Activated CD8-positive, alpha-beta memory T cell treated with anti-CD3 and anti-CD28 coated beads for 1 hour (primary cell): ENCODE measurements at places on chromosomes 7 and 10.

GRCh38 chr7:116912269-116912909, 40.9 kb upstream of the ST7 start:
- no peak for DNase-seq

GRCh38 chr7:120442838-120443237, 169.9 kb downstream of the KCND2 start:
- no peak for DNase-seq

GRCh38 chr10:132468216-132468615, 69.4 kb upstream of the INPP5A start:
- DNase-seq, result no peak

- DNase-seq, result no peak
Observed at GRCh38 chr7:107428642-107429041, 41.2 kb upstream of the GPR22 start.

GRCh38 chr10:4883079-4883739, 57.2 kb downstream of the AKR1E2 start:
- DNase-seq, result no peak

GRCh38 chr10:64465653-64466052, 944.5 kb downstream of the REEP3 start:
- no peak for DNase-seq

DNA sequence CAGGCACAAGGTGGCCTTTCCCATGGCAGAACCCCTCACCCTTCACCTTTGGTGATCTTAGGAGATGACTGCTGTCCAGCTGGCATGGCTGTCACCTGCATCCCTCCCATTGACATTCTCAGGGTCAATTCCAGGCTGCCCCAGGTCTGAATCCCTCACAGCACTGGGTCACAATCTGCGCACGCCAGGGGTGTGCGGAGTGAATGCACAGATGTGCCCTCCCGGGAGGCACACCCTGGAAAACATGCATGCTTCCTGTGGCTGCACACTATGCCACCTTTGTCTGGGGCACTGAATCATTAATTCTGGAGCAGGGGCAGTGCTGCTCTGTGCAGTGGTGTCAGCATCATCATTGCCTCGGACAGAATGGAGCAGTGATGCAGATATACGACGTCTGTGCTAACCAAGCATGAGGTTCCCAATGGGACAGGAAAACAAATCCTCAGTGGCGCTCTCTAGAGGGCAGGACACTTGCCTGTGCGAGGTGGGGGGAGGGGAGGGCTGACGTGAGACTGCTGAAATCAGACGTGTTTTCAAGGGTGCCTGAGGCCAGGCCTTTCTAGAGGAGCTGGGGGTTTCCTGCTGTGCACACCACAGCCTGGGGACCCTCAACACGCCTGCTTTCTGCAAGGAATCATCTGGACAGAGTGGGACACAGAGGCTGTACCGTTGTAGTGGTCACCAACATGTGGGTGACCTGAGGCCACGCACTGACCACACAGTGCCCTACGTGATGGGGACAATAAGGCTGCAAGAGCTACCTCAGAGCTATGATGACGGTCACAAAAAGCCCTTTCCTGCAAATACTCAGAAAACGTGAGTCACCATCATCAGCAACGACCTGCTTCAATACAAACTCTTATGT, 77.9 kb downstream of the HIPK2 start:
- no peak for DNase-seq

- no peak for DNase-seq
Observed at GRCh38 chr10:124362568-124362967, 56.2 kb downstream of the OAT start.

DNA sequence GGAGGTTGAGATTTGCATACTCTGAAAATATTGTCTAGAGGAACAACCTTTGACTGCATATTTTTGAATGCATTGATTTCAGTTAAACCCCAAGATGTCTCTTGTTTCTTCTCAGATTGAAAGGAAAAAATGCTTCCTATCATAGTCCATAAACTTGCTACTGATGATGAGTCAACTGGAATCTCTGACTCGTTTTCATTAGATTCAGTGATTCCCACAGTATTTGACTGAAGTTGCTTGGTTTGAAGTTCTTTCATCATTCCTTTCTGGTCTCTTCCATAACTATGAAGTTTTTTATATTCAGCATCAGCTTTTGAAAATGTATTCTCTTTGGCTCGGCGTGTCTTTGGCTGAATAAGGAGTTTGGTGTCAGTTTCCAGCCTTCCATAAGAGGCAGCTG, 10.7 kb downstream of the PEX1 start:
- DNase-seq, result no peak

DNA sequence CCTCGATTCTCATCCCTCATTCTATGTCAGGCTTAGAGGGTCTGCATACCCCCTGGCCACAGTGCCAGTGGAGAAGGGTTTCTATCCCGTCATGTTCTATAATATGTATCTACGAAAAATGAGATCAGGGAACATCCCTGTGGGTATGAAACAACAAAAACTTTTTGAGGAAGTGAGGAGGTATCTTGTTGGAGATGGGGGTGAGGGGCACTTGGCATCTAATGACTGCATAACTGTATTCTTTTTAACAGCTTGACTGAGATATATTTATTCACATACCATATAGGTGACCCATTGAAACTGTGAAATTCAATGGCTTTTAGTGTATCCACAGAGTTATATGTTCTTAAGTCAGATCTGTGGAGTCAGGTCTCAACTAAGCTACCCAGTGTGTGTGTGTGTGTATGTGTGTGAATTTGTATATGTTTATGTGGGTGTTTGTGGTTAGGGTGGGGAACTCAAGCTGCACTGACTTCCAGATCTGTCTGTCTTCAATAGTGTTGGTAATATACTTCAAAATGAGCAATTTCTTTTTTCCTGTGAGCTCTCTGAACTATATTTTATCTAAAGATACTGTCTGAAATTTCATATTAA, 528.9 kb downstream of the CNTNAP2 start:
- DNase-seq, result no peak

DNA sequence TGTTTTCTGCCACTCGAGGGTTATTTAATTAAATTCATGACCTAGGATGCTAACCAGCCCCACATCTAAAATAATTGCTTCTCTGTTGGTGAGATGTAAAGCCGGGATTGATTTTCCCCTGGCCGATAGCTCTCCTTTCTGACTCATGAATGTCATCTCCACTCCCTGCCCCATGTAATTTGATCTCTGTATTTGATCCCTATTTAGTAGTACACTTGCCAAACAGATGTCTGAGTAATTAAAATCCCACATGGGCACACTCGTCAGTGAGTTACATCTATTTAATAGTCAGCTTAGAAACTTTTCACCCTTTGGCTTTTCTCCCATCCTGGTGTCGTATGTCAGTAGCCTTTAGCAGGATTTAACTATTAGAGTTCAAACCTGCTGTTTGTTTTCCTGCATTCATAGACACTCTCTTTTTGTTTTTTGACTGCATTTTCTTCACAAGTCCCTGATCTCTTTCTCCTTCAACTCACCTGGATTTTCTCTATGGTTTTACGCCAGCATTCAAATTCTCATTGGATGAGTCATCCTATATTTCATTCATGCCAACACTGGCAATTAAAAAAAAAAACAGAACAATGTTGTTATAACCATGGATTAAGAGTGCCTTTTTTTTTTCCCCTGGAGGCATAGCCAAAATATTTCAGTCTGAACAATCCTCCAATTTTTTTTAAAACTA, 82.7 kb downstream of the SPAG6 start:
- DNase-seq, result no peak

- DNase-seq, result no peak
Observed at GRCh38 chr10:47403446-47404318, 19.6 kb upstream of the ZNF488 start.

GRCh38 chr7:152894295-152895170, 135.0 kb downstream of the ACTR3B start:
- DNase-seq, result no peak

- no peak for DNase-seq
Observed at GRCh38 chr7:140212100-140212881, 35.5 kb upstream of the KDM7A start.

GRCh38 chr7:116820149-116820548, 42.2 kb upstream of the CAPZA2 start:
- DNase-seq, result no peak

- DNase-seq, result no peak
Observed at GRCh38 chr7:148042935-148043631, 547.5 kb upstream of the C7orf33 start.

DNA sequence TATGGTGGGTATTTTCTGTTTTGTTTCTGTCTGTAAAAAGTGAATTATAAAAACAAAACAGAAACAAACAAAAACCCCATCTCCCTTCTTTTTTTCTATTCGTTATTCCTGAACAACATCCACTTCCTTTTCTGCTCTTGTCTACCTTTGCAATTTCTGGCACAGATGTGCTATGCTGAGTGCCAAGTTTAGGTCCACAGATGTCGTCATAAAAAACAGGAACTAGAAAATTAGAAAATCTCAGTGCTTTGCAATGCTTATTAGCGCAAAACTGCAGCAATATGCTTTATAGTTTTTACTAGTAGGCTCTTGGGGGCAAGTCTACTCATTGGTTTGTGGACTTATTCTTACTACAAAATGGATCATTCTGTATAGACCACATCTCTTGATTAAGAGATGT, 94.2 kb upstream of the PRKCQ start:
- no peak for DNase-seq

GRCh38 chr7:123718773-123719172, 30.0 kb downstream of the WASL start:
- DNase-seq, result no peak

DNA sequence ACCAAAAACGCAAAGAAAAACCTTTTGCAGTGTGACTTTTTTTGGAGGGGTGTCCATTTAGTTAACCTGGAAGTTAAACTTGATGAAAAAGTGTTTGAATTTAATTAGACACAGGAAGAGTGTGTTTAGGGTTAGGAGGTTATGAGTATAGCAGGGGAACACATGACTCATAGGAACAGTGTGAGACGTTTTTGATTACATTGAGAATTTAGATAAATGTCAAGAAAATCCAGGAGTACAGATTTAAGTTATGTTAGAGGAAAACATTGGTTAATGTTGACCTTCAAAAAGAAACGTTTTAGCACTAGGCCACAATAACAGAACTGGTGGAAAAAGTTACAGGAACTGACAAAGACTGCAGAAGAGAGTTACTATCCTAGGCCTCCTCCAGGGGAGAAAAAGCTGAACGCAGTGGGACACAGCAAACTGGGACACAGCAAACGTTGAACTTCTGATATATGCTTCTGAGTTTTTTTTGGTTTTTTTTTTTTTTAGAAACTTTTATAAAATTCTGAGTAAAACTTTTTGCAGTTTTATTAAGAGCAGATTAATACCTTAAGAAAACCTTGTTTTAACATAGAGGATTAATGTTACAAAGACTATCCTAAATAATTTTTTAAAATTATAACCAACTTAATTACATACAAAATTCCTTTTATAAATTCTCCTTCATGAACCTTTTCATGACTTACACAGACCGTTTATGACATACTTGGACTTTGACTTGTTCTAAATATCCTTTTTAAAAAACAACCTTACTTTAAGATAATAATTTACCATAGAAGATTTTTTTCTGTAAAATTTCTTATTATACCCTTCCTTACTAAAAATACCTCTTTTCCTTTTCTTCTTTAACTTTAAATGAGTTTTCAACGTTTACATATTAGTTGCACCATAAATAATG, 22.2 kb downstream of the LANCL2 start:
- no peak for DNase-seq

GRCh38 chr10:33040436-33040835, 82.4 kb upstream of the ITGB1 start:
- DNase-seq, result no peak

DNA sequence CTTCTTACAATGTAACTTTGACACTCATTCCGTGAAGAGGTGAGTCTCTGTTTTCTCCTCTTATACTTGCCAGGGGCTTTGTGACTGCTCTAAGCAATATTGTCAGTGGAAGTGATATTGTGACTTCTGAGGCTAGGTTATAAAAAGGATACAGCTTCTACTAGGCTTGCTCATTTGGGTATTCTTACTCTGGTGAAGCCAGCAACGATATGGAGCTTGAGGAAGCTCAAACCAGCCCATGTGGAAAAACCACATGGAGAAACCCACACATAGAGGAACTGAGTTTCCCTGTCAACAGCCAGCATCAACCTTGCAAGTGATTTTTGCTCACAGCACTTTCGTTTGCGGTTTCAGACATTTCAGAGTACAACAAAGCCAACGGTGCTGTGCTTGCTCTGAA, 149.6 kb upstream of the SEMA3E start:
- DNase-seq, result no peak

DNA sequence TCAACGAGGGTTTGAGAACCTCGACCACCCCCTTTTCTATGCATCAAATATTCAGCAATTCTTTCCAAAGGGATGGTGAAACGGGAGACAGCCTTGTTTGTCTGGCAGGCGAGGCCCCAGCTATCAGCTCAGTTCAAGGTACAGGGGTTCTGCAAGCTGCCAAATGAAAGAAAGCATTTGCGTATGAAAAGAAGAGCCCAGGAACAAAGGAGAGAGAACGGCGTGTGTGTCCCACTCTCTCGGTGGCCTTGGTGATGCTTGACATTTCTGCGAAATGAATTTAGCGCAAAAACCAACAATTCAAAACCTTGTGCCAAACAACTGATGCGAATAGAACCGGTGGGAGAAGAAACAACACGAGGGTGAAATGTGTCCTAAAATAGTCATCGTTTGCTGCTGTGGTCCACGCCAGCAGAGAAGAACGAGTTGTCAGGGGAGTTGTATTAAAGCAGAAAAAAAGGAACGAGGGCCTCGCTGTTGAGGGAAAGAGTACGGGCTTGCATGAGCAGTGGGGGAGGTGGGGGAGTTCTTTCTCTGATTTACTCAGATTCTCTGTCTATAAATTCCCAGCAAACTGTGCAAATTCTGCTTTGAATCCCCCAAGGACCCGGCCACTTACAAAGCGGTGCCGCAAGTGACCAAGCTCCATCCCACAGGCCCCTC, 97.7 kb downstream of the TMEM130 start:
- DNase-seq, result no peak

GRCh38 chr10:31581741-31582323, 262.8 kb downstream of the ZEB1 start:
- no peak for DNase-seq

DNA sequence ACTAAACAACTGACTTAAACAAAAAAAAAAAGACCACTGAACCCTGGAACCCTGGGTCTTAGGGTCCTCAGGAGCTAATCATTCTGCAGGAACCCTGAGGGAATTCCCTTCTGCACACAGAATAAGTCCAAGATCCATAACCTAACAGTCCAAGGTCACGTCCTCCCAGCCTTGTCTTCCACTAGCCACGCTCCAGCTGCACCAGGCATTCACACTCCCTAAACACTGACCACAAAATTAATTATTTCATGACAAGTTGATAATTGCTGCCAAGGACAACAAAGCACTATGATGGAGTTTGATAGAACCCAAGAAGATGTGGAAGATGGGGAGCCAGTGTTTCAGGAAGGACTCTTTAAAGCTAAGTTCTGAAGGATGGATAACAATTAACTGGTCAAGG, 130.6 kb downstream of the SH3PXD2A start:
- DNase-seq, result no peak

GRCh38 chr10:11755512-11756263, 13.5 kb downstream of the ECHDC3 start:
- DNase-seq, result no peak

- peak; percentile 19 for DNase-seq
Observed at GRCh38 chr7:156640949-156641485, 443 bp downstream of the RNF32 start.
